ENCODE measurements at places on chromosomes 7 and 10.

GRCh38 chr7:102993718-102994029, 80.9 kb downstream of the LRRC17 start:
- DNase-seq, result no peak

GRCh38 chr10:29993319-29993915, 66.0 kb downstream of the JCAD start:
- no peak for DNase-seq

DNA sequence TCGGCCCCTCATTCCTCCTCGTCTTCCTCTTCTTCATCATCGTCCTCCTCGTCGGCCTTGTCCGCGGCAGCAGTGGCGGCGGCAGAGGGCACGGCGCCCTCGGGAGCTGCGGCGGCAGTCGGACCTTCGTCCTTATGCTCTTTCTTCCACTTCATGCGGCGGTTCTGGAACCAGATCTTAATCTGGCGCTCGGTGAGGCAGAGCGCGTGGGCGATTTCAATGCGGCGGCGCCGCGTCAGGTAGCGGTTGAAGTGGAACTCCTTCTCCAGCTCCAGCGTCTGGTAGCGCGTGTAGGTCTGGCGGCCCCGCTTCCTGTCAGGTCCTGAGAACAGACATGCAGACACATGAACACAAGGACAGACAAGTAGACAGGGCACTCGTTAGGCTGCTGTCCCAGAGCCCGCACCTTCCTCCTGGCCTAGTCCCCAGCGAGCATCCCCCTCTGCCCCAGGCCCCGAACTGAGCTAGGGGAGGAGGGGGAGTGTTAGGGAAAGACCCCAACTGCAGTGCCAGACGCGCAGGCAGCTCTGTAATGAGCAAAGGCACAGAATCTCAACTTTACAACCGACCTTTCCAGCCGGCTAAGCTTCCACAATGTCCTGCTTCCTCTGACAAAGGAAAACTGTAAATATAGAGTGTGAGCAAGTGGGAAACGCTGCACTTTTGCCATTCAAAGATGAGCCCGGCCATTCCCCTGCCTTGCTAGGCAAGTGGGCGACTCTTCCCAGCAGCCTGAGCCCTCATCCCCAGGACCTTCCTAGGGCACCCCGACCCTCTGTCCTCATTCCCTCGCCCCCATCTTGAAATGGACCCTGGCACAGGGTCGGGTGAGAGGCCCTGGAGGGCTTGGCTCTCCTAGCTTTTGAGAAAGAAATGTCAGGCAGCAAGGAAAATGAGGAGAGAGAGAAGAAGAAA, 1.3 kb downstream of the HOXA7 start:
- no peak for DNase-seq

DNA sequence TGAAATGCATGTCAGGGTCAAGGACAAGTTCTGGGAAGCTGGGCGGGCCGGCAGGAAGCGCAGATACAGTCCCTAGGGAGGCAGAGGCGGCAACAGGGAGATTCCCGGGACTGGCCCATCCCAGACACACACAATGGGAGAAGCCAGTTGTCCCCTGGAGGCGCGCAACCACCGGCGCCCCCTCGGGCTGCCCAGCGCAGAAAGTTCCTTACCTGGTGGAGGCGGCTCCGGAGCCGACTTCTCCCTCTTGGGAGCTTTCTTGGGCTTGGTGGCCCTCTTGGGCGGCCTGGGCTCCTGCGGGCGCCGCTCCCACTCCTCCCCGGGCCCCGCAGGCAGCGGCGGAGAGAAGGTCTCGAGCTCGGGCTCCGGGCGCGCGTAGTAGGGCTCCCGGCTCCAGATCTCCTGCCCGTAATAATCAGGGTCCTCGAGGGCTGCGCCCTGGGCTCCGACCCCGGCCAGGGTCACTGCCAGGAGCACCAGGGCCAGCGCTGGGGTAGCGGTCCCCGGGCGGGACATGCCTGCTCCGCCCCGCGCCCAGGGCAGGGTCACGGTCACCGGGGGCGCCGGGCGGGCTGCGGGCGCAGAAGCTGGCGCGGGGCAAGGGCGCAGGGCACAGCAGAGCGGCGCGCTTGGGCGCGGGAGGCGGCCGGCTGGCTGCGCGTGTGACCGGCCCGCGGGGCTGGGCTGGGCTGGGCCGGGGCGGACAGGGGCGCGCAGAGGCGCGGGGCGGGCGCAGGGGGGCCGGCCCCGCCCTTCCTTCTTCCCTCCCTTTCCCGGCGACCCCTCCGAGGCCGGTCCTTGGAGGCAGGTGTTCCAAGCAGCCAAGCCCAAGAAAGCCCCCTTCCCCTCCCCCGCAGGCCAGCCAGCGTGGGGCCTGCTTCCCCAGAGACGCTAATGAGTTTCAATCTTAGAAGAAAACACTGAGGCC, at the start of gene CPXM2:
CPXM2 (minus strand) TSS at position 664 of the 928 bp plus-strand sequence; CDS start at position 516, 148 bp downstream.
- no peak for DNase-seq

GRCh38 chr7:103446049-103446520, at the start of gene SLC26A5:
SLC26A5 (minus strand) TSS chr7:103446207; CDS start chr7:103421514, 24,693 bp downstream.
- DNase-seq, result no peak

GRCh38 chr10:10054466-10054865, 963.2 kb upstream of the CELF2 start:
- DNase-seq, result no peak

- DNase-seq, result no peak
Observed at GRCh38 chr7:150799741-150800580, at the start of gene TMEM176B. TMEM176B (minus strand) TSS chr7:150800364; CDS start chr7:150796569, 3,795 bp downstream.

DNA sequence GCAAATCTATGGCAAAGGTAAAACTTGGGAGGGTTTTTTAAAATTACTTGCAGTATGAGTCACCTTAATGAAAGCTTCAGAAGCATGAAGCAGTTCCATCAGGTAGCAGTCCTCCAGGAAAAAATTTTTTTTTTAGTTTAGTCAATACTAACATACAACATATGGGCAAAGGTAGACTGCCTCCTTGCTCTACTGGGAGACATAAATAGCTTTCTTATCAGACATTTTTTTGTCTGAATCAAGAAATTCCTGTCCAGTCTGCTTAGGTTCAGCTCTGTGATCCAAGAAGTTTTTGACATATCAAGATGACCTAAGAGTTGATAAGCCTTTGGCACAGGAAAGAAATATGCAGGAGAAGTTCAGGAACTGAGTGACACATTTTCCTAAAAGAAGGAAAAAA, 171.5 kb upstream of the TCF7L2 start:
- no peak for DNase-seq

DNA sequence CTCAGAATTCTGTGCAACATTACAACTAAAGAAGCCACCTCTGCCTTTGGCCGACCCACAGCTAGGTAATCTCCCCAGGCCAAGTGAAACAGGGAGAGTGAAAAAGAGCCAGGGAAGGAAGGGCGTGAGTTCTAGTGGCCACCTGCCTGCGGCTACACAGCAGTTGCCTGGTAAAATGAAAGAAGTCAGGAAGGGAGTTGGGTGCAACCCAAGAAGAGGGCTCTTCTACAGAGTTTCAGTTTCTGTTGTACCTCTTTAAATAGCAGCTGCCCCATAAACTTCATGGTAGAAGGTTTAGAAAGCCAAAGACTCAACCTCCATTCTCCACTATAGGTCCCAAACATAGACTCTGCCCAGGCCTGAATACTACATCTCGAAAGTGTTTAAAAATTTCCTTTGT, 76.2 kb upstream of the TMEM168 start:
- DNase-seq, result no peak

DNA sequence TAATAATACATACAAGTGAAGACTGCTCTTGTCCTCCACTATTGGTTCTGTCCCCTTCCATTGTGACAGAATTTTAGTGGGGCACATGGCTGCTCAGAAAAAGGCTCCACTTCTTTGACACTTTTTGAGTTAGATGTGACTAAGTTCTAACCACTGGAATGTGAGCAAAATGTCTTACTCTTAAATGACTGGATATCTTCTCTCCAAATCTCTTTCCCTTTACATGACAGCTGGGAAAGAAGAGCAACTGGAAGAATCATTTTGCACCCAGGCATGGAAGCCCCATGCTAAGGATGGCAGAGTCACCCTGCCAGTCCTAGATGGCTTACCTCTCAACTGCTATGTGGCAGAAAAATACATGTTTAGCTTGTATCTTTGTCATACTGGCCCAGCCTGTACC, 97.7 kb downstream of the CACNA2D1 start:
- DNase-seq, result no peak

DNA sequence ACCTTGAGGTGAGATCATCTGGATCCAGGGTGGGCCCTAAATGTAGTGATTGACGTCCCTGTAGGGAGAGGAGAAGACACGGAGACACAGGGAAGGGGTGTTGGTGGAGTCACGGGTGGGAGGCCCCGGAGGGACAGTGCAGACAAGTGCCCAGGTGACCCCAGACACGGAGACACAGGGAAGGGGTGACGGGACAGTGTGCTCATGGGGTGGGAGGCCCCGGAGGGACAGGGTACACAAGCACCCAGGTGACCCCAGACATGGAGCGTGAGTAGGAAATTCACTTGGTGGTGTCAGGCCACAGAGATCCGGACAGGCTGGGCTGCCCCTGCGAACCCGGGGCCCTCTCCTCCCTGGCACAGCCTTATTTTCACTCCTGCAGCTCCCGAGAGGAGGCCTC, 176.9 kb downstream of the PTPRN2 start:
- no peak for DNase-seq

- no peak for DNase-seq
Observed at GRCh38 chr10:75430000-75430763, 1.2 kb upstream of the LRMDA start.

- no peak for DNase-seq
Observed at GRCh38 chr10:56895306-56895705, 534.2 kb upstream of the ZWINT start.

GRCh38 chr10:121152033-121152432, 300.9 kb downstream of the WDR11 start:
- DNase-seq, result no peak

DNA sequence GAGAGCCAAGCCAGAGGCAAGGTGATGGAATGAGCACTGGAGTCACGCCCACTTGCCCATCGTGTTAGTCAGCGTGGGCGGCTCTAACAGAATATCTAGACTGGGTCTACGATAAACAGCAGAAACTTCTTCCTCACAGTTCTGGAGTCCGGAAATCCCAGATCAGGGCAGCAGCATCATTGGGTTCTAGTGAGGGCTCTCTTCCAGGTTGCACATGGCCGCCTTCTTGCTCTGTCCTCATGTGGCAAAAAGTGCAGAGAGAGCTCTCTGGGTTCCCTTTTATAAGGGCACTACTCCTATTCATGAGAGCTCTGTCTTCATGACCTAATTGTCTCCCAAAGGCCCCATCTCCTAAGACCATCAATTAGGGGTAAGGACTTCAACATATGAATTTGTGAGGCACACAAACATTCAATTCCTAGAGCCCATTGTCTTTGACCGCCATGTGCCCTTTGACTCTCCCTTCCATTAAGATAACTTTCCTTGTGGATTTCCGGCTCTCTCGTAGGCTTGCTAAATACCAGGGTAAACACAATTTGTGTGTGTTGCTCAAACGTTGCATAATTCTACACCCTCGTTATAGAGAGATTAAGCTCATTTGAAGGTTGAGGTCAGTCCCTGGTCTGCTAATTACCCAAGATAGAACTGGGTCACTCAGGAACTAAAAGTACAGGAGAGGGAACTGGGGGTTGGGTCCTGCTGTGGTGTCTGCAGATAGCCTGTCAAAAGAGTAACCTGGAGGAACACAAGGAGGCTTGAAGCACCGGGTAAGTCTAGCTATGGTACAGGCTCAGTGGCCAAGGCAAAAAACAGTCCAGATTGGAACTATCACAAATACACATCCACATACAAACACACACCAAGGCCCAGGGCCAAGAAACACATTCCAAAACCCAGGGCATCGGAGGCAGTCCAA, 28.7 kb upstream of the USP6NL start:
- DNase-seq, result no peak

DNA sequence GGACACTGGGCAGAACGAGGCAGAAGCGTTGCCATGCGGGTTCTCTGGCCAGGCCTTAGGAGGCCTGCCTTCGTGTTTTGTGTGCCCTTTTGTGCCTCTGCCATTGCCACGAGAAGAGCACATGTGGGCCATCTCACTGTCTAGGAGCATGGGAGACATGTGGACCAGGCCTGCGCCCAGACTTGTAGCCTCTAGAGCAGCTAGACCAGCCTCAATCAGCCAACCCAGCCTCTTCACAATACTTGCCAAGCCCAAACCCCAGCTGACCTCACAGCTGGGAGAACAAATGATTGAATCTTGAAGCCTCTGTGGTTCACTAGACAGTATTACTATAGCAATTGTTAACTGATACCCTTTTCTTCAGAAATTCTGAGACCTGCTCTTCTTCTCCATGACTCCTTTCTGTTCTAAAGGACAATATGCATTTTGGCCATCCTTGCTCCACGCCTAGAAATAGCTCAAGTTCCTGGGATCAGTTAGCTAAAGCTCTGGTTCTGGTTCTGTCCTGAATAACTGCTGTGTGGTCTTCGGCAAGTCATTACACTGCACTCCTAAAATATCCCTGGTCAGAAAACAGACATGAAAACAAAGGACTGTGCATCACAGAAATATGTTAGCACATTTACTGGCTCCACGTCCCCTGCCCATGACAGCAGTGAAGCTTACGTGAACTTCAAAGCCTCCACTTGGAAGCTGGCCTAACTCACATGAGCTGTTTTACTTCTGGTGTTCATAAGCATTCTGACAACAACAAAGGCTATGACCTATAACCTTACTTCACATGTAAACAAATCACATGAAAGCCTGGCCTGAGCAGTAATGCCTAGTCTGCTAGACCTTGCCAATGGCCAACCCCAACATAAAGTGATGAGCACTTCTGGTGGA, 72.3 kb upstream of the MKRN1 start:
- DNase-seq, result no peak

DNA sequence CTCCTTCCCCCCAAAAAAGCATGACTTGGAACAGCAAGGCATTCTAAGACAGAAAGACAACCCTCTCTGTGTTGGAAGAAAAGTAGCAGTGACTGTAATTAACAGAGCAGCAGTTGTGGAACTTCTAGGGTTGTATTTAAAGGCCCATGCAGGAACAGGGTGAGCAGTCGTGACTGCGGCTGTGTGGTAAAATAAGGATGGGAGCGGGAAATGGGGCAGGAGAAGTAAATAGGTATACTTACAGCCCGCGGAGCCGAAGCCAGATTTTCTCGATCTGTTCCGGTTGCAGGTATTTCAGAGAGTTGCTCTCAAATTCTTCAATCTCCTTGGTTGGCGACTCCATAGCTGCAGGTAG, 179 bp downstream of the PDE1C start:
- DNase-seq, result no peak

GRCh38 chr7:30699706-30700495, 17.6 kb upstream of the CRHR2 start:
- no peak for DNase-seq

DNA sequence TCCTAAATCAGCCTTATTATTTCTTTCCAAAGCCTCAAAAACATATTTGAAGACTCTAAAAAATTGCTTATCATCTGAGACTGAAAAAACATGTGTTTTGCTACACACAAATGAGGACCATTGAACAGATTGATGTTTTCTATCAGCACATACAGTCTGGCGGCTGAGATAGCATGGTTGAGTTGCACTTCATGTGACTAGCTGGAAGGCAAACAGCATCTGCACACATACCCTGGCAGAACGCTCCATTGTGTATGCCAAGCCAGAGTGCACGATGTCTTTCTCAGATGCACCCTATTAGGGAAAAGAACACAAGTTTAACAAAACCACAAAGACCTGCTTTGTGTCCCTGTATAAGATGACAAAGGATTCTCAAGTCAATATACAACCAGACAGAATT, 33.0 kb downstream of the FAM25A start:
- no peak for DNase-seq

- no peak for DNase-seq
Observed at GRCh38 chr10:90420637-90421318, 437.1 kb downstream of the HTR7 start.

Data from AG09319 (cell line).